ENCODE measurements at places on chromosomes 11 and 22. TPM values are rescaled to one million over a fixed set of nuclear protein-coding genes. Genes with fewer than 3 reads are reported as not detected.

Gene JAM3
- 37.3 TPM for total RNA-seq

Gene HBD
- total RNA-seq: not detected

Gene TMPRSS13
- not detected for total RNA-seq

Gene ANO1
- total RNA-seq: 0.19 TPM

Gene EHF
- total RNA-seq: not detected

Gene LGR4
- total RNA-seq: 24.9 TPM

Gene GUCY1A2
- 0.25 TPM for total RNA-seq

Gene SLC6A5
- not detected for total RNA-seq

Gene GTF2H1
- total RNA-seq: 39.8 TPM

Gene MS4A12
- not detected for total RNA-seq

Gene RASL10A
- not detected for total RNA-seq

Gene LIF
- 0.54 TPM for total RNA-seq

Gene AQP11
- total RNA-seq: 0.39 TPM

Gene USP2
- not detected for total RNA-seq

Gene MCAM
- total RNA-seq: 153 TPM

Gene TRIM29
- total RNA-seq: not detected

Gene CD3G
- not detected for total RNA-seq

Gene TNNI2
- total RNA-seq: not detected

Gene CEP126
- 4.1 TPM for total RNA-seq

Gene MEI1
- total RNA-seq: not detected

Gene KCNJ11
- not detected for total RNA-seq

Gene RAB39A
- total RNA-seq: not detected

Gene TRIM5
- 19.7 TPM for total RNA-seq

Gene CNIH2
- 0.34 TPM for total RNA-seq

Gene KCNE3
- total RNA-seq: 3.4 TPM
